CD8-positive, alpha-beta memory T cell (primary cell): ENCODE measurements at places on chromosomes 3 and 15. TPM values are rescaled to one million over a fixed set of nuclear protein-coding genes. Genes with fewer than 3 reads are reported as not detected.
A peak's percentile ranks its signal among the peaks of the same experiment; 100 is the strongest.

DNA sequence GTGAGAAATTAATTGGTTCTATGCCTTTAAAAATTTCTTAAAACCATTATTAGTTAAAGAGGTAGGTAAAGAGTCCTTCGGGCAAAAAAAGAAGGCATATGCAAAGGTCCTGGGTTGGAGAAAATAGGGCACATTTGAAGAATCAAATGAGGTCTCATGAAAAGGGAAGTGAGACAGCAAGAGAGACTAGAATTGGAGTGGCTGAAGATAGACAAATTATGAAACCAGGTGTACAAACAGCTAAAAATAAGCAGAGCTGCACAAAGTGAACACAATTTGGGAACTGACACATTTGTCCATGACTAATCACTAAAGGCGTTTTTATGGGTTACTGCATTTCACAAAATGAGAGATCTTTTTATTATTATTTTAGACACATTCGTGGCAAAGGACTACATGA lies 581.2 kb downstream of the PYDC2 start:
- H3K27me3 ChIP-seq, result no peaks in the 10 kb centered on the region
- no peak for DNase-seq
- H3K36me3 ChIP-seq, result no peaks in the 10 kb centered on the region
- no peak overlapping the region for H3K4me3 ChIP-seq
- no peak overlapping the region for H3K27ac ChIP-seq

GRCh38 chr3:69370156-69370883 lies 15.6 kb downstream of the FRMD4B start:
- peak; percentile 12 for DNase-seq
- H3K4me3 ChIP-seq, result no peak overlapping the region
- no peak overlapping the region for H3K27ac ChIP-seq
- H3K27me3 ChIP-seq, result no peaks in the 10 kb centered on the region
- no peaks in the 10 kb centered on the region for H3K36me3 ChIP-seq

DNA sequence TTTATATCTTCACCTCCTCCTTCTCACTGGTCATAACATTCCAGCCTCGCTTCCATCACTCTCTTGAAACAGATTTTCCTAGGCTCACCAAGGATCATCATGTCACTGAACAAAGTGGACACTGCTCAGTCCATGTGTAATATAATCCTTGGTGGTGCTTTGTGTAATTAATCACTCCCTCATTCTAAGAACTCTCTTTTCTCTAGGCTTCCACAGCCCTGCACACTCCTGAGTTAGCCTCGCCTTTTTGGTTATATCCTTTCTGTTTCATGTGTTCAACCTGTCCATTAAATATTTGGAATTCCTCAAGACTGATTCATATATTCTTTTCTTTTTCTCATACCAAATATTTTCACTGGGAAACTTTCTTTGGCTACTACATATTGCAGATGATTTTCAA lies 440.8 kb downstream of the PYDC2 start:
- H3K36me3 ChIP-seq, result no peaks in the 10 kb centered on the region
- H3K4me3 ChIP-seq, result no peak overlapping the region
- no peaks in the 10 kb centered on the region for H3K4me1 ChIP-seq
- H3K27ac ChIP-seq, result no peak overlapping the region
- no peak for DNase-seq

- no peaks in the 10 kb centered on the region for H3K4me1 ChIP-seq
- no peak overlapping the region for H3K27ac ChIP-seq
- no peaks in the 10 kb centered on the region for H3K27me3 ChIP-seq
- peaks cover 60% of the 10 kb centered on the region for H3K36me3 ChIP-seq
- no peak overlapping the region for H3K4me3 ChIP-seq
- DNase-seq, result peak; percentile 34
Measured at GRCh38 chr15:70062321-70062956, 35.3 kb downstream of the TLE3 start.

The CRABP1 gene
- polyA plus RNA-seq, result not detected

GRCh38 chr3:145079436-145079835 lies 1081.5 kb downstream of the PLOD2 start:
- no peak overlapping the region for H3K27ac ChIP-seq
- H3K4me3 ChIP-seq, result no peak overlapping the region

The ZNF385D gene
- not detected for polyA plus RNA-seq

DNA sequence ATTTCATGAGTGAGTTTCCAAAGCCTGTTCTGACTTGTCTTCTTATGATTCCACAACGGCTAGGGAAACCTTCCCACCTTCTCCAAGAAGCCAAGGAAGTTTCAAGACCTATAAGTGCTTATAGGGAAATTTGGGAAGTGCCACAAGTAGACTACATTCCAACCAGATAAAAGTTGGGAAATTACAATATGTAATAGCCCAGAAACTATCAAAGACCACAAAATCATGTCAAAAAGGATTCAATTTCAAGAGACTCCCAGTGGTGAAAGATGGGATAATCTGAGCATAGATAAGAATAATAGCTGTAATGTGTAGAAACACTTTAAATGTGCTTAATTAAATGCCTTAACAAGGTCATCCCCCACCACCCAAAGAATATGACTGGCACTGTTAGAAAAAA lies 169.2 kb upstream of the SLC2A2 start:
- no peak overlapping the region for H3K4me3 ChIP-seq
- no peaks in the 10 kb centered on the region for H3K27me3 ChIP-seq
- no peak for DNase-seq
- no peaks in the 10 kb centered on the region for H3K4me1 ChIP-seq
